ENCODE measurements at places on chromosomes 3 and 15. TPM values are rescaled to one million over a fixed set of nuclear protein-coding genes. Genes with fewer than 3 reads are reported as not detected.

MUC20 gene
- 0.50 TPM for total RNA-seq

GBE1 gene
- total RNA-seq, result 255 TPM

SYNM gene
- 5.4 TPM for total RNA-seq

EIF2A gene
- total RNA-seq, result 278 TPM

CRABP1 gene
- not detected for total RNA-seq

ZNF385D gene
- total RNA-seq, result 0.66 TPM

MYL3 gene
- not detected for total RNA-seq

DNAJA4 gene
- total RNA-seq, result 3.6 TPM

ZBBX gene
- total RNA-seq, result not detected

TMEM158 gene
- total RNA-seq, result 82.2 TPM

ITGA11 gene
- total RNA-seq, result 8.6 TPM

CHRNA7 gene
- total RNA-seq, result not detected

All from smooth muscle cell of trachea (primary cell).